NCI-H1436 (cell line): ENCODE measurements at places on chromosomes 3 and 15.

- DNase-seq: peak; percentile 5
Measured at GRCh38 chr3:28726840-28727239, 378.2 kb upstream of the AZI2 start.

- no peak for DNase-seq
Measured at GRCh38 chr3:98657457-98657856, 64.0 kb upstream of the CPOX start.

GRCh38 chr3:58639842-58640241 lies 26.7 kb downstream of the FAM3D start:
- DNase-seq: no peak

DNA sequence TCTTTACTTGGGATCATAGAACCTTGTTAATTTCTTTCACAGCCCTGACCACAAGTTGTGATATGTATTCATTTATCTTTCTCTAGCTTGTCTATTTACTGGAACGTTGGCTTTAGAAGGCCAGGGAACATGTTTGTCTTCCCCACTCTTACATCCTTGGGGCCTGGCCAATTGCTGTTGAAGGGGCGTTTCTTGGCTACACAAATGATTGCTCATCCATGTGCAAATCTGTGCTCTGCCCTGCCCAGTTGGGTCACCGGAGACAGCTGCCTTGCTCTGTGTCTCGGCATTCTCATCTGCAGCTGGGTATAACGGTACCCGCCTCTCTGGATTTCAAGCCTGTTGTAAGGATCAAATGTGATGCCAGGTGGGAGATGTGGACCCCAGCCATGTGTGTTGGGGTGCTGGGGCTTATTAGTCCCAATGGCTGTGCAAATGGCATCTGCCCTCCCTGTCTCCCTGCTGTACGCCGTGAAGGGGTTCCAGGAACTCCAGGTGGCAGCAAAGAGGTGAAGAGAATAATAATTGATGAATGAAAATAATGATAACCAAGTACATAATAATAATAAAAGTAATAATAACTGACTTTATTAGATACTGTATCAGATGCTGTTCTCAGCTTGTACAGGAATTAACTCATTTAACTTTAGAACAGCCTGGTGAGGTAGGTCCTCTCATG lies 24.0 kb upstream of the TLE3 start:
- no peak for DNase-seq

GRCh38 chr3:111749171-111750170 lies 109.6 kb upstream of the PHLDB2 start:
- DNase-seq: peak; percentile 67

DNA sequence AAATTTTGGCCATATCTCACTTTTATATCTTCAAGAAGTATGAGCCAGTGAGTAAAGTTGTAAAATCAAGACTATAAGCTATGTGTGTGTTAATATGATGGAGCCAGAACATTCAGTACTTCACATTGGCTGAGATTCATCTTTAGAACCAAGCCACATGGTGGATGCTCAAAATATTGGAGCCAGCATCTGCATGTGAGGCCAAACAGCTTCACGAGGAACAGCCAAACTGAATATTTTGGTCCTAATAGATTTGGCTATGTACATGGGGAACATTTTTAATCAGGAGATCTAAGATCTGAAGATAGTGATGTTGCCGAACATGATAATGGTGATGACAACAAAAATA lies 1089.8 kb downstream of the TUSC7 start:
- no peak for DNase-seq

DNA sequence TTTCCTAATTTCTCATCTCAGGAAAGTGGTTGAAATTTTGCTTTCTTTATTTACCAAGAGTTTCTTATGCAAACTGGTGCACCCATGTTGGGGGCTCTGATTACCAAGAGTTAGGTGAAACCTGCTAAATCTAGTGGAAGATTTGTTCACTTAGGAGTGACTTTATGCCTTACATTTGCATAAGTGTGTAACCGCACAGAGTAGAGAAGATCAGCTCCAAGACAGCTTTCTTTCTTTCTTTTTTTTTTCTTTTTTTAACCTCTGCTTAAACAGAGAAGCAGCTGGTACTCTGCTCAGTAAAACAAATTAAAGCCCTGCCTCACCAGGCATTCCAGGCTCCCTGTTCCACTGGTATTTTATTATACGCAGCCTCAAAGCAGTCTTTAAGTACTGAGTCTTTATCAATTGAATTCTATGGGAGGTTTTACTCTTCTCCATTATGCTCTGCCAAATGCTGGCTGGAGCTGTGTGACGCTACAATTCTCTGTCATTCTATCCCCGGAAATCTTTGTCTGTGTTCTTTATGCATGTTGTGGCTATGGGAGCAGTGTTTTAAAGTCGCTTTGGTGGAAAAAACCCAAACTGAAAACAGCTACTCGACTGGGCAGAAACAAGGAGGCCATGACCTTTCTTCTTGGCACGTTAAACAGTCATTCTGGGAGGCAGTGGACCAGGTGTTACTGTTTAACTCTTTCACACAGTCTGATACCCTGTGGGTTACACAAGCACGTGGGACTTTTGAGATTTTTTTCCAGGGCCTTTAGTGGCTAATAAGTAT lies 55.2 kb upstream of the GBE1 start:
- DNase-seq: no peak
